Glomerular endothelial cell (primary cell): ENCODE measurements at places on chromosomes 16 and 17. TPM values are rescaled to one million over a fixed set of nuclear protein-coding genes. Genes with fewer than 3 reads are reported as not detected.

The PDILT gene
- not detected in 2 replicates for total RNA-seq

The DNASE1L2 gene
- total RNA-seq: 0.10 and 0.82 TPM in 2 replicates

The WDR81 gene
- total RNA-seq: 27.3 and 30.0 TPM in 2 replicates

The NPIPB12 gene
- total RNA-seq: 23.9 and 46.8 TPM in 2 replicates

The IRF8 gene
- total RNA-seq: 0.63 and 1.5 TPM in 2 replicates

The CLEC10A gene
- not detected in 2 replicates for total RNA-seq

The SP6 gene
- total RNA-seq: 0.48 and 1.6 TPM in 2 replicates

The TERB1 gene
- not detected in 2 replicates for total RNA-seq

The MYH3 gene
- total RNA-seq: 0.23 and 0.39 TPM in 2 replicates

The MKS1 gene
- 4.7 and 13.8 TPM in 2 replicates for total RNA-seq

The RHBDL1 gene
- 0.34 and 1.6 TPM in 2 replicates for total RNA-seq

The STX1B gene
- total RNA-seq: 0.41 and 2.6 TPM in 2 replicates

The PIMREG gene
- 2.8 and 8.2 TPM in 2 replicates for total RNA-seq

The QPRT gene
- total RNA-seq: 6.0 and 14.9 TPM in 2 replicates

The KRT33B gene
- not detected in 2 replicates for total RNA-seq

The KPNA2 gene
- 179 and 229 TPM in 2 replicates for total RNA-seq

The TSNAXIP1 gene
- 0.39 and 0.88 TPM in 2 replicates for total RNA-seq

The LRRC75A gene
- 0.88 and 1.2 TPM in 2 replicates for total RNA-seq
